ENCODE measurements at places on chromosomes 11 and 22. TPM values are rescaled to one million over a fixed set of nuclear protein-coding genes. Genes with fewer than 3 reads are reported as not detected.
A peak's percentile ranks its signal among the peaks of the same experiment; 100 is the strongest.

Gene CNGA4
- 0.14 TPM for total RNA-seq

Gene OR9Q1
- total RNA-seq, result not detected

Gene PDGFD
- 3.5 TPM for total RNA-seq

Gene HINFP
- total RNA-seq, result 25.0 TPM

Gene SYT9
- total RNA-seq, result 1.0 TPM

Gene OR4A47
- not detected for total RNA-seq

Gene C11orf54
- 30.5 TPM for total RNA-seq

Gene SOX10
- total RNA-seq, result not detected

Gene FZD4
- 7.5 TPM for total RNA-seq

Gene HEPN1
- total RNA-seq, result not detected

Gene IL18
- 15.5 TPM for total RNA-seq

Gene GNG3
- not detected for total RNA-seq

Gene CCDC134
- 13.3 TPM for total RNA-seq

- no peak for DNase-seq
Observed at GRCh38 chr11:14253421-14253820, 105.6 kb downstream of the RRAS2 start.

GRCh38 chr11:38402063-38402462 lies 1804.0 kb upstream of the RAG2 start:
- no peak for DNase-seq

GRCh38 chr11:60950933-60951605 lies 907 bp downstream of the SLC15A3 start:
- DNase-seq, result no peak

DNA sequence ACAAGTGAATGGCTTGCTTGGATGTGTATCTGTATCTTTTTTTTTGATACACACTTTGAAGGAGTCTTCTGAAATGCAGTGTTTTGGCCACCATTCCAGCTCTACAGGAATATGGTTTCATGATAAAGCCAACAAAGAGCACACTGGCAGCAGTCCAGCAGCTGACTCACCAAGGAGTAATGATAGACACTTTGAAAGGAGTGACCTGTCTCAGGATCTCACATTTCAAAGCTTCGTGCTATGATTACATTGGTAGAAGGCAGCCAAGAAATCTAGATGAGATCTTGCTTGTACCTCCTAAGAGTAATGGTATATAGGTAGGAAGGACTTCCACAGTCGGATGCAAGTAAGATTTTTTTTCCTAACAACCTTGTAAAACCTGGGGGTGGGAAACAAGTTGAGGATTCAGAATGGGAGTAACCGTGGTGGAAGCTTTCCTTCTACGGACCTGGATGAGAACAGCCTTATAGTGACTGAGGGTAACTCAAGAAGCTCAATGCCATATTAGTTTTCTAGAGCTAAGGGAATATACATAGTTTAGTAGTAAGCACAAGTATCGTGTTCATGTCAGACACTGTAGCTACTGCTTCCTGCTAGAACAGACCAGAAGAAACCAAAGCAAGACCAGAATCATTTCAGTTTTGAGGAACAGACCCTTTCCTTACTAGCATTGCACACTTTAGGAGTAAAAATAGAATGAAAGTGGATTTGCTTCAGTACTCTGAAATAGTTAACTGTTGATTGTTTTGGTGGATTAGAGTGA lies 25.0 kb downstream of the MTMR3 start:
- peak; percentile 92 for DNase-seq

GRCh38 chr11:40401132-40401853 lies 1058.2 kb downstream of the LRRC4C start:
- DNase-seq, result no peak

- no peak for DNase-seq
Observed at GRCh38 chr22:17121233-17122195, at the start of gene TMEM121B. TMEM121B (minus strand) TSS chr22:17121360; CDS start chr22:17121127, 233 bp downstream.

DNA sequence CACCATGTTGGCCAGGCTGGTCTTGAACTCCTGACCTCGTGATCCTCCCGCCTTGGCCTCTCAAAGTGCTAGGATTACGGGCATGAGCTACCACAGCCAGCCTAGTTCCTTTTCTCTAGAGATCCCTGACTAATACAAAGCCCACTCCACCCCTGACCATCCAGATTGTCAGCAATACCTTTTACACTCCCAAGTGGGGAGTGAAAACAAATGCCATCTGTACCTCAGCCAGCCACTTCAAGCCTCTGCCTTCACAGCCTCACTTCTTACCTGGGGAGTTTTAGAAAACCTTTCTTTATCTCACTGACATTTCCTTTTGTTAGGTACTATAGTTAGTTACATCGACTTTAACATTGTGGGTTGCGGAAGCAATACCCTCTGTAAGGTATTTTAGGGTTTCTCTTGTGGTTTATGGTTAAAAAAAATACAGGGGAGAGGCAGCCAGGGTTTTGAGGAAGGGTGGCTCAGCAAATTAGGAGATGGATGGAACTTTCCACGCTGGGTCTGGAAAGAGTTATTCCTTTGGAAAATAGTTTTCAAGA lies 8.9 kb downstream of the TOM1 start:
- DNase-seq, result no peak

DNA sequence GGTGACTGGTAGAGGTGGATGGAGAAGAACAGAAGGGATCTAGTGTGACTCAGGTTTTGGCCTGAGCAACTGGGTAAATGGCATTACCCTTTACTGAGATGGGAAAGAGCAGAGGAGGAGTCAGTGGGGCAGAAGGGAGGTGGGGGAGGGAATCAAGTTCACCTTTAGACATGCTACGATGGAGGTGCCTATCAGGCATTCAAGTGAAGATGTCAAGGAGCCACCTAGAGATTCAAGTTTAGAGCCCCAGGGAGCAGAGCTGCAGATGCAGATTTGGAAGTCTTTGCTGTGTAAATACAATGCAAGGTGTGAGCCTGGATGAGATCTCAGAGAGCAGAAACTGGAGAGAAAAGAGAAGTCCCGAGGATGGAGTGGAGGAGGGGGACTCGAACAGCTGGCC lies 979 bp upstream of the MOGAT2 start:
- DNase-seq, result no peak

DNA sequence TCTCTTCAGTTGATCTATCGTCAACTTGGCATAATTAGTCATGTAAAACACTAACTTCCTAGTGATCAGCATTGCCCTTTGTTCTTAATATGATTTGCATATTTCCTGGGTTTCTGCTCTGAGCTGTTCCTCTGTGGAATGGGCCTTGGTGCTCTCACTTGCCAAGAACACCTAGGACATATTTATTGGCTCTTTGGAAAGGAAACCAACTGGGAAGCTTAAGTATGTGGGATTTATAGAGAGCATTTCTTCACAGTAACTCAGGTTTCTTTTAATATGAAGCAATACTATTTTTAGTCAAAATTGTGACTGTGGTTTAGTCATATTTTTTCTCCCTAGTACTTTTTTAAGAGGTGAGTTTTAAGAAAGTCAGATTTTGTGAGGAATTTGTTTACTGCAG lies 28.8 kb downstream of the FAT3 start:
- DNase-seq, result no peak

GRCh38 chr22:50119169-50119767 lies 29.5 kb downstream of the MOV10L1 start:
- DNase-seq, result no peak

DNA sequence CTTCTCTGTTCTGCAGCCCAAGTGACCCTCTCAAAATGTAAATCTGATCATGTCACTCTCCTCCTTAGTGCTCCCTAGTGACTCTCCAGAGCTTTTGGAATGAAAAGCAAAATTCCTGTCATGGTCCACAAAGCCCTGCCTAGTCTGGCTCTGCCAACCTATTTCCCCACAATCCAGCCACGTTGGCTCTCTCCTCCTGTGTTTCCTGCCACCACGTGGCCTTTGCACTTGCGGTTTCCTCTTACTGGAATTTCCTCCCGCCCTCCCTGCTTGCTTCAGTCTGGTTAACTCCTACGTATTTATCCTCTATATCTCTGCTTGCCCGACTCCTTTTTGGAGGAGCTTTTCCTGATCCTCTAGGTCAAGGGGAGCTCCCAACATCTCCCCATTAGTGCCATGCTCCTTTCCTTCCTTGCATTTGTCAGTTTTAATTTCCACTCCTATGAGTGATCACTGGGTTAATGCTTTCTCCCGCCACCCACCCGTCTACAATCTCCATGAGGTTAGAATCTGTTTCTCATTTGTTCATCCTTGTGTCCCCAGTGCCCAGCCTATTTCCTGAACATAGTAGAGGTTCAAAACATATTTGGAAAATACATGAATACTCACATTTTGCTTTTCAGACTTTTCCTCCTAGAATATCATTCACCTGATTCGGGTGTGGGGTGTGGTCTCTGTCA lies 11.5 kb downstream of the NNMT start:
- peak; percentile 56 for DNase-seq

DNA sequence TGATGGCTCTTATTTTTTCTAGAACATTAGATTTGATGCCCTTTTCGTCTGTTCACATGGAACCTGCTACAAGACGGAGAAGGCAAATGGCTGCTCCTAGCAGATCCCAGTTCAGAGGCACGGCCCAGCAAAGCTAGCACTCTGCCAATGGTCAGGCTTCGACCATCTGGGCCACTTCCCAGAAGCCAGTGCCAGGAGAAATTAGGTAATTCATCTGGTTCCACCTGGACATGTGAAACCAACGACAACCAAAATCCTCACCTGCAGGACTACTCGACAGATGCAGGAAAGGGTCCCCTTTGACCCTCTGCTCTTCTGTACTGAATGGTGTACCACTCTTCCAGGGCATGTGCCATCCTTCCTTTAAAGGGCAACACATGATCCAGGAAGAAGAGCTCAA lies 25.4 kb downstream of the MICAL3 start:
- no peak for DNase-seq

GRCh38 chr11:130779267-130779666 lies 137.0 kb downstream of the SNX19 start:
- no peak for DNase-seq

GRCh38 chr11:118497831-118498230 lies 29.4 kb upstream of the TTC36 start:
- DNase-seq, result no peak

DNA sequence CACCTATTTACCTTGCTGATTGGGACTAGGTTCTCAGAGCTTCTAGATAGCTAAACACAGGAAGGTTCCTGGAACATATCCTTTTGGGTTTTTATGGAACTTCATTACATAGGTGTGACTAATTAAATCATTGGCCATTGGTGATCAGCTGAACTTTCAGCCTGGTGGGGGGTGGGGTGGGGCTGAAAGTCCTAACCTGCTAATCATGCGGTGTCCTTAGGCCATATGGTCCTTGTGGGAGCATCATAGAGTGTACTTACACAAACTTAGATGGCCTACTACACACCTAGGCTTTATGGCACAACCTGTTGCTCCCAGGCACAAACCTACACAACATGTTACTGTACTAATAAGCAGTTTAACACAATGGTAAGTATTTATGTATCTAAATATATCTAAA lies 8.6 kb upstream of the SELENOH start:
- DNase-seq, result no peak

- DNase-seq, result no peak
Observed at GRCh38 chr11:134674974-134675373, 262.9 kb upstream of the B3GAT1 start.

- DNase-seq, result no peak
Observed at GRCh38 chr22:25237503-25237902, 18.1 kb downstream of the CRYBB2 start.

DNA sequence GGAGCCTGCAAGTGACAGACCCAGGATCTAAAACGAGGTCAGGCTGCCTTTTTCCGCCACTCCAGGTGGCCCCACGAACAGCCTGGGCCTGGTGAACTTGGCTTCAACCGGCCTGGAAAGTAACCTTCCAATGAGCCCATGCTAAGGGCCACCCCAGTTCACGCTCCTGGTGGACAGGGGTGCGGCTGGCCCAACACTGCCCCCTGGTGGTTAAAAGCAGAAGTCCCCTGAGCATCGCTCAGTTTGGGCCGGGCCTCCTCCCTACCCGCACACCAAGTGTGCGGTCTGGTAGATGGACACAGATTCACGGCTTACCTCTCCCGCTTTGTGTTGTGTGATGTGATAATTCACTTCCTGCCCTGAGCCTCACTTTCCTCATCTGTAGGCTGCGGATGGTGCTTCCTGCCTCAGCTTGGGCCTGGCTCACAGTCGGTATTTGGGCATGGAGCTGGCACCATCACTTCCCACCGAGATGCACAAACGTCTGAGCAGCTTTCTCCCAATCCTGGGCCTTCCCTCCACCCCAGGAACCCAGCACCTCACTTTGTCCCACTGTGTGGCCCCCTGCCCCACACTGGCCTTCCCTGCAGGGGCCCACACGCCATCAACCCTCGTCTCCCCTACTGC lies 13.7 kb upstream of the SEC14L3 start:
- DNase-seq, result no peak

DNA sequence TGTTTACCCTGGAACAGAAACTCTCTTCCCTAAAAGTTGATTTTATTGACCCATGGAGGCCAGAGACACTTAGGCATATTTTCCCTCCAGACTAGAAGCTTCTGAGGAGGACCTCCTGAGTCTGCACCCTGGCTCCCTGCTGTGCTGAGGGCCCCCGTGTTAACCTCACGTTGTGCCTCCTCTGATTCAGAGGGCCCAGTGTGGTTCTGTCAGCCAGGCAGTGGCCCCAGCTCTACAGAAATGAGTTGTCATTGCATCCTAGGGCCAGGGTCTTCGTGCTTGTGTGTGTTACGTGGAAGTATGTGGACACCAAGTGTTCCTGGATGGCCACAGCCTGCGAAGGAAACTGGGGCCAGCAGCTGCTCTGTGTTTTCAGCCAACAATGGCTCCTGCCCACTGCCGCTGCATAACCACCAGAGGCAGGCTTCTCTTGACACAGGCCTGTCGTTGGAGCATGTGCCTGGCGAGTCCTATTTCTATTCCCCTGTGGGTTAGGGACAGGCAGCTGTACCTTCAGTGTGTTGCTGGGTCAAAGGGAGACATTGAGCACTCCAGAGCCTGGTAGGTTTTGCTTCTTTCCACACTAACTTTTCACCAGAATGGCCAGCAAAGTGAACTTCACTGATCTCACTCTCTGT lies 44.5 kb downstream of the MED15 start:
- no peak for DNase-seq

GRCh38 chr11:33997584-33998251 lies 53.8 kb upstream of the CAPRIN1 start:
- no peak for DNase-seq

DNA sequence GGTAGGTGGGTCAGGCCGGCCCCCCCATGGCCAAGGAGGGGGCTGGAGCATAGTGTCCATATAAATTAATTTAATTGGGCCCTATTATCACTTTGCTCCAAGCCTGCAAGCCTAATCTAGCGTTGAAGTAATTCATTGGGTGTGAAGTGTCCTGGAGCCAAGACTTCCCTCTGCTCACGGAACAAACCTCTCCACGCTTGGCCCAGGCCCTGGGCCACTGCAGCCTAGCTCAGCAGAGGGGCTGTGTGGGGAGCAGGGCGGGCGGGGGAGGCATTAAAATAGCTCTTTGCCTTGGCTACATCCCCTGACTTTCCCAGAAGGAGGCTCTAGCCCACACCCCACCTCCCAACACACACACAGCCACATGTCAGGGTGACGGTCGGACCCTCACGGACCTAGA lies 73.5 kb downstream of the THAP12 start:
- DNase-seq, result no peak

GRCh38 chr11:762421-763072 lies 14.7 kb downstream of the GATD1 start:
- DNase-seq, result no peak

DNA sequence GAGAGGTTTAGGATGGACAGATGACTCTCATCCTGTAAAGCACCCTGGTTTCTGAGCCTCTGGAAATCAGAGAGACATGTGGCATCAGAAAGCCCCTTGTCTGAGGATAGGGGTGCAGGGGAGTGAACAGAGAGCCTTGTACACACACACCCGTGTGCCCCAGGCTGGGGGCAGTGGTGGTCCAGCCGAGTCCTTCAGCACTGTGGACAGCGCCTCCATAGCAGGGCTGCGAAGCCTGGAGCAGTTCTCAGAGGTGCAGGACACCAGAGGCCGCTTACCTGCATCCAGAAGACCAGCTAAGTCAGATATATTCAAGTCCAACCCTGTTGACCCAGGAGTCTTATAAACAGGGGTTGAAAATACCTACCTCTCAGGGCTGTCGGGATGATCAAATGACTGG lies 11.5 kb upstream of the IGSF9B start:
- DNase-seq, result no peak
